ENCODE measurements at places on chromosomes 2 and 18.

DNA sequence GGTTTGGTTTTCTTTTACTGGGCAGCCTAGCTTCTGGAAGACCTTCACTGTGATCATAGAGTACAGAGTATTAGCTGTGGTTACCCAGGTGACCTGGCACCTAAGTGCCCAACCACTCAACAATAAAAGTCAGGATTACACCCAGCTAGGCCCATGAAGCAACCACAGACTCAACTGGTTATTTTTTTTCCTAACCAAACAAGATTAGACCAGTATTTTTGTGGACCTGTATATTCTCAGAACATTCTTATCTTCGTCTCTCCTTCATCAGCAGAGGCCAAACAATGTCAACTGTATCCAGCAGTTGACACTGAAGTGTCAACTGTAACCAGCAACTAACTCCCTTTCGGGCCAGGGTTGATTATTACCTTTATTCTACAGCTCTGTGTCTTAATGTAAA, 289.2 kb upstream of the SLC39A10 start:
- no peak for DNase-seq

DNA sequence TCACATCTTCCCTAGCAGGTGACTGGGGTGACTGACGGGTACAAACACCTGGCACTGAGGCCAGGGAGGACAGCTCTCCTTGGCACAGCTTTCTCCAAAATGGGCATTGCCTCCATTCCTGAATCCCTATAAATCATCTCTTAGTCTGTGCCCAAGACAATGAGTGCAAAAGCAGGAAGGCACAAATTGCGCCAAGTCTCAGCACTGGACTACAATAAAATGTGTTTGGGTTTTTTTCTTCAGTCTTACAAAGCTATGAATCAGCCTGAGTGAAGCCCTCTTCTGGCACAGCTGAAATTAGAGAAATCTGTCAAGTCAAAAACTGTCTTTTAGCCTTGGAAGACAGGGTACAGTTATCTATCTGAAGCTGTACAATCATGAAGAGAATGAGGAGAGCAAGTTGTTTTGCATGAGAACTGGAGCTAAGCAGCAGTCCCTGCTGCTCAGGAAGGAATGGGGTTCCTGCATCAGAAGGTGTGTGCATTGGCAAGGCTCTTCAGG, 90.8 kb downstream of the EPB41L3 start:
- no peak for DNase-seq

- no peak for DNase-seq
Measured at GRCh38 chr2:100977511-100977910, 24.6 kb upstream of the RPL31 start.

GRCh38 chr2:68385220-68385906, 20.3 kb downstream of the PLEK start:
- DNase-seq = no peak

DNA sequence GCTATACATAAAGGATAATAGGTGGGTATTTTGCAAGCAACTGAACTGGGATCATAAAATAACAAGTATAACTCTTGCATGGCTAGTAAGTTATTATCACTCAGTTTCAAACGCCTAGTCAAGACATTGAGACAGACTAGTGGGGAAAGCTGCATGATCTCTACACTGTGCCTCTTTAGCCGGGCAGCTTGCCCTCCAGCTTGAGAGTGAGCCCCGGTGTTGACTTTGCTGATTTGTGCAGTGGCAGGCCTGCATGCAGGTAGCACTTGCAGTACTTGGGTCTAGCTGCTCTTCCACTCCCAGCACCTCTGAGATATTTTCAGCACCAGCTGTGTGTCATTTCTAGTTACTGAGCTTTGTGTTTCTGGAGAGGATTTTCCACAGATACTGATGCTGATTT, 118.8 kb upstream of the DAPL1 start:
- no peak for DNase-seq

- no peak for DNase-seq
Measured at GRCh38 chr2:43212931-43213330, 13.5 kb downstream of the ZFP36L2 start.

- DNase-seq = no peak
Measured at GRCh38 chr2:47056374-47056773, 98.7 kb downstream of the STPG4 start.

- peak; percentile 96 for DNase-seq
Measured at GRCh38 chr2:68828887-68829708, 42.1 kb downstream of the BMP10 start.

GRCh38 chr2:234335661-234336228, 161.1 kb downstream of the ARL4C start:
- peak; percentile 36 for DNase-seq

- no peak for DNase-seq
Measured at GRCh38 chr2:47126783-47127182, 28.3 kb downstream of the STPG4 start.

- no peak for DNase-seq
Measured at GRCh38 chr2:157443795-157444640, at the start of gene CYTIP. CYTIP (minus strand) TSS chr2:157444089; CDS start chr2:157444020, 69 bp downstream.

GRCh38 chr2:190607657-190608357, 41.1 kb upstream of the NAB1 start:
- DNase-seq = no peak
